ENCODE measurements at places on chromosomes 13 and 19. TPM values are rescaled to one million over a fixed set of nuclear protein-coding genes. Genes with fewer than 3 reads are reported as not detected.

DNA sequence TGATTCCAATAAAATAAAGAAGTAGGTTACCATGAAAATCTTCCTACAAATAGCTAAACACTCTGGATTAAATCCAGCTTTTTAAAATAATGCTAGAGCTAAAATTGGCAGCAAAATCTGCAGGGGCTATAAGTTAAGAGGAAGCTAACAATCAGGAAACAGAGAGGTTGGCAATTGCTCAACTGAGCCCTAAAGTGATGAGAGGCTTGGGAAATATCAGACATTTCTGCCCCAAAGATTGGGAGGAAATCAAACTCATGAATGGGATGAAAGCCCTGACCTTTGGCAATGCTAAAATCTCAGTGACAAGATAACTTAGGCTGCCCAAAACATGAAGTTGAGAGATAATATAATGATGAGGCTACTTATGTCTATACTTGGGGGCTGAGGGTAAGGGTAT lies 1437.9 kb downstream of the EFNB2 start:
- H3K27ac ChIP-seq, result no peak overlapping the region
- no peaks in the 10 kb centered on the region for H3K4me1 ChIP-seq
- no peaks in the 10 kb centered on the region for H3K27me3 ChIP-seq
- H3K4me3 ChIP-seq, result no peak overlapping the region
- H3K36me3 ChIP-seq, result no peaks in the 10 kb centered on the region

The SMIM7 gene
- 64.8 TPM for total RNA-seq

- H3K4me1 ChIP-seq, result no peaks in the 10 kb centered on the region
- no peak for DNase-seq
- H3K27me3 ChIP-seq, result peaks cover 18% of the 10 kb centered on the region
Observed at GRCh38 chr13:113109151-113110047, 3.8 kb downstream of the F7 start.

DNA sequence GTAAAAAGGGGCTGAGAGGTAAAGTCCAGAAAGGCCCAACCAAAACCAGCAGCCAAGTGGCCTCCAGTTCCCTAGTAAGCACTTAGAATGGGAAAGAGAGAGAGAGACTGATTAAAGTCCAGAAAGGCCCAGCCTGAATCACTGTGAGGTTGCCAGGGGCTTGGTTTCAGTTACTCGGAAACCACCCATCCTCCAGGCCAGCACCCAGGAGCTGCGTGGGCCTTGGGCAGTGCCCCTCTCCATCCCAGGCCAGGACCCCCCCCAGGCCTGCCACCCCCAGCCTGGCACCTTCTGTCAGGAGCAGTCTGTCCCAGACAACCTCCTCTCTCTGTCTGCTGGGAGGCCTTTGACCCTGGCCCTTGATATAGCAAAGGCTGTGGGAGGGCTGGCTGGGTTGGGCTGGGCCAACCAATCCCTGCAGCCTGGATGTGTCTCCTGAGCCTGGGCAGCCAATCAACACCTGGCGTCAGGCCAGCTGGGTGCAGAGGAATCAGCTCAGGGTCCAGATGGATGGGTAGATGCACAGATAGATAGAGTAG lies at the start of gene CYP4F2:
Gene CYP4F2 (minus strand): TSS at position 337 of the 539 bp plus-strand sequence. CDS start 463 bp downstream, outside the sequence.
- no peaks in the 10 kb centered on the region for H3K36me3 ChIP-seq
- H3K4me1 ChIP-seq, result no peaks in the 10 kb centered on the region
- no peak within 1 kb of the TSS for H3K4me3 ChIP-seq
- DNase-seq, result peak; percentile 29

DNA sequence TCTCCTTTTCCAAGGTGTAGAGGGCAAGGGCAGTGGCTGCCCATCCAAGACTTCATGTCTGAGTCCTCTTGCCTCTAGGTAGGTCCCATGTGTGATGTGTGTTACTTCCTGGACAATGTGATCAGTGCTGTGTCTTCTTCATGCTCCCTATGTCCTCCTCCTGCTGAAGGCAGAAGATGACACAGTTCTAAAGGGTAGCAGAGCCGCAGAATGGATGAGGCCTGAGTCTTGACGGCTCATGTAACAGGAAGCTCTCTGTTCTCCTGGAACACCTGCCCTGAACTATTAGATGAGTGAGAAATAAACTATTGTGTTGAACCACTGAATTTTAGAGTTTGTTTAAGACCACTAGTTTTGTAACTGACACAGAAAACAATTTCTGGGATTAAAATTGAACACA lies 165.9 kb downstream of the NDFIP2 start:
- no peak overlapping the region for H3K27ac ChIP-seq
- no peaks in the 10 kb centered on the region for H3K36me3 ChIP-seq
- H3K27me3 ChIP-seq, result no peaks in the 10 kb centered on the region
- DNase-seq, result no peak
- no peak overlapping the region for H3K4me3 ChIP-seq

The TINCR gene
- 4.4 TPM for total RNA-seq

GRCh38 chr13:113935001-113935844 lies 38.7 kb downstream of the C13orf46 start:
- no peaks in the 10 kb centered on the region for H3K27me3 ChIP-seq
- DNase-seq, result no peak
- H3K27ac ChIP-seq, result no peak overlapping the region
- H3K36me3 ChIP-seq, result no peaks in the 10 kb centered on the region
- H3K4me1 ChIP-seq, result no peaks in the 10 kb centered on the region

GRCh38 chr13:107266657-107267056 lies 698.7 kb upstream of the ARGLU1 start:
- DNase-seq, result no peak
- no peak overlapping the region for H3K4me3 ChIP-seq
- H3K27ac ChIP-seq, result no peak overlapping the region
- H3K36me3 ChIP-seq, result no peaks in the 10 kb centered on the region

DNA sequence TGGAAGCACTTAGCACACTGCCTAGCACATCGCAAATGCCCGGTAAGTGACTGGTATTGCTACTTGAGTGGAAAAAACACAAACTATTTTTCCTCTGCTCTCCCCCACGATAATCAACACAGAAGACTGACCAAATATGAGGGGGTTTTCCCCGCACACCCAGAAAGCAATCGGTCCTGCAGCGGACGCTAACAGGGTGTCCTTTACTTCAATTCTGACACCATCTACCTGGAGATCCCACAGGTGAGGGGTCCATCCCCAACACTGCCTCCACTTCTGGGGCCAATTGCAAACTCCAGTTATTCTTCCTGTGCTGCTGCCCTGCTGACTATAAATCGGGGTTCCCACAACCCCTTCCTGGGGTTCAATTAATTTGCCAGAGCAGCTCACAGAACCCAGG lies 26.2 kb upstream of the PLEKHF1 start:
- no peak overlapping the region for H3K4me3 ChIP-seq
- no peak for DNase-seq
- no peaks in the 10 kb centered on the region for H3K4me1 ChIP-seq
- H3K36me3 ChIP-seq, result no peaks in the 10 kb centered on the region

GRCh38 chr13:111119966-111120365 lies 4.9 kb downstream of the ARHGEF7 start:
- no peak overlapping the region for H3K4me3 ChIP-seq
- no peak for DNase-seq
- H3K27ac ChIP-seq, result no peak overlapping the region
- H3K27me3 ChIP-seq, result peaks cover 20% of the 10 kb centered on the region

DNA sequence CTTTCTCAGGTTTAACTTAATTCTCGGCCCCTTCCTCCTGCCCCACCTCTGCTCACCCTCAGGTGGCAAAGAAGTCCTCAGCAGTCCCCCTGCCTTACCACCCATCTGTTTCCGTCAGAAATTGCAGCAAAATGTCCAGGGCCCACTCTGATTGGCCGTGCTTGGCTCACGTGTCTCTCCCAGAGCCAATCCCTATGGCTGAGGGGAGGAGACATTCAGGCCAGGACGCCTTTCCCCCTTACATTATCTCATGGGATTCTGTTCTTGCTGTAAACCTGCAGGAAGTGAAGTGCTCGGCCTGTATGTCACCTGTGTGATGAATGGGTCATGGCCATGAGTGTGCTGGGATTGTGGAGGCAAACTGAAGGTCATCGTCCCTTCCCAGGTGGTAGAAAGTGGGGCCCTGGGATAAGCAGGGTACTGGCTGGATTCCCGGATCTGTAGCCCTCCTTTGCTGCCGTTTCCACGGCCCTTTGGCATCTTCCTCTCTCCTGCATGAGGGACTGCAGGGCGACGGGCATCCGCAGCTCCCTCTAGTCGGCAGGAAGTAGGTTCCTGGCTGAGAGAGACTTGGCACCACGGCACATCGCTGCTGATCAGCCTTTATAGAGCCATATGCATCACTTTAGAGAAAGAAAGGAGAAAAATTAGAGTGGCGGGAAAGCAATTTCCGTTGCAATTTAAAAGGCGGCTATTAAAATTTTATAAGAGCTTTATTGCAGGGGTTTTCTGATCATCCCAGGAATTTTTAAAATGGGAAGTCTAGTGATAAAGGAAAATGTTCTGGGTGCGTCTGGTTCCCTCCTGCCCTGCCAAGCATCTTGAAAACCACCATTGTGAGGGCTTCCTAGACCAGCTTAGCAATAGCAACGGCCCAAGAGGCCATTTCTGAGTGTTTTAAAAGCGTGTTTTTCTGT lies 118.2 kb downstream of the SIPA1L3 start:
- H3K4me1 ChIP-seq, result no peaks in the 10 kb centered on the region
- no peaks in the 10 kb centered on the region for H3K36me3 ChIP-seq
- peak; percentile 36 for DNase-seq
- no peak overlapping the region for H3K27ac ChIP-seq
- no peaks in the 10 kb centered on the region for H3K27me3 ChIP-seq

The SMIM44 gene
- 4.3 TPM for total RNA-seq

- no peak overlapping the region for H3K27ac ChIP-seq
- no peaks in the 10 kb centered on the region for H3K27me3 ChIP-seq
- H3K4me3 ChIP-seq, result no peak overlapping the region
- H3K36me3 ChIP-seq, result no peaks in the 10 kb centered on the region
Observed at GRCh38 chr19:23527797-23528196, 132.5 kb upstream of the ZNF91 start.

The KIR3DL1 gene
- not detected for total RNA-seq

DNA sequence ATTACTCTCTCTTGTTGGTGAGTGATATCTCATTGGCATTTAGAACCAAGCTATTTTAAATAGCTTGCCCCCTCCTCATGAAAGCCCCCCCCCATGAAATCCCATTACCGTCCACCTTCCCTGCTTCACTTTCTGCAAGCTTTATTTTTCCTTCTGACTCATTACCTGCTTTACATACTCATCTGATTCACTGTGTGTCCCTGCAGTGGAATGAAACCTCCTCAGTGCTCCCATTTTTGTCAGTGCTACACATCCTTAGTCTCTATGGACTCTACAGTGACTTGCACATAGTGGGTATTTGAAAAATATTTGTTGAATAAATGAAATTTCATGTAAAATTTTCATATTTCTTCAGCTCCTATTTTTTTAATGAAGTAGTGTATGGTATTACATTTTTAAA lies 62.3 kb downstream of the DOCK9 start:
- H3K36me3 ChIP-seq, result no peaks in the 10 kb centered on the region
- H3K27me3 ChIP-seq, result no peaks in the 10 kb centered on the region
- no peak for DNase-seq
- H3K27ac ChIP-seq, result no peak overlapping the region
- no peak overlapping the region for H3K4me3 ChIP-seq

DNA sequence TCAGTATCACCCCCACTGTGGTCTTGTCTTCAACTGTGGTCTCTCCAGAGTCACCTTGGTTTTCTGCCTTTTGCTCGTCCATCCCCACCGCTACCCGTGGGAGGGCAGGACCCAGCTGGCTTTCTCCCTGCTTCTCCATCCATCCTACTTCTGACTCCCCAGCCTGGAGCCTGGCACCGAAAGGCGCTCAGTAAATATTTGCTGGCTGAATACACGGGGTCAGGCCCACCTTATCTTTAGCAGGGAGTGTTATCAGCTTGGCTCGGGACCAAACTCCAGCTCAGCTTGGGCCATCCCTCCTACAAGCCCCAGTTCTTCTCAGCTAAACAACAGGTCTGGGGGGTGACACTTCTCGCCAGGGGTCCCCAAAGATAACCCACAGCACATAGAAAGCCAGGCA lies 62.0 kb upstream of the KLF2 start:
- no peaks in the 10 kb centered on the region for H3K36me3 ChIP-seq
- H3K27me3 ChIP-seq, result no peaks in the 10 kb centered on the region
- peak; percentile 72 for DNase-seq
- H3K4me3 ChIP-seq, result no peak overlapping the region

Measured in colonic mucosa (tissue), 4 donors.